Stimulated activated CD8-positive, alpha-beta memory T cell treated with anti-CD3 and anti-CD28 coated beads, Interleukin-4, amount 100 ng/mL, for 1 hour (primary cell): ENCODE measurements at places on chromosomes 1 and 21.

GRCh38 chr1:202046748-202047708 lies 36.6 kb downstream of the ELF3 start:
- DNase-seq, result no peak

GRCh38 chr1:24769656-24770651 lies 24.7 kb downstream of the CLIC4 start:
- DNase-seq, result no peak

DNA sequence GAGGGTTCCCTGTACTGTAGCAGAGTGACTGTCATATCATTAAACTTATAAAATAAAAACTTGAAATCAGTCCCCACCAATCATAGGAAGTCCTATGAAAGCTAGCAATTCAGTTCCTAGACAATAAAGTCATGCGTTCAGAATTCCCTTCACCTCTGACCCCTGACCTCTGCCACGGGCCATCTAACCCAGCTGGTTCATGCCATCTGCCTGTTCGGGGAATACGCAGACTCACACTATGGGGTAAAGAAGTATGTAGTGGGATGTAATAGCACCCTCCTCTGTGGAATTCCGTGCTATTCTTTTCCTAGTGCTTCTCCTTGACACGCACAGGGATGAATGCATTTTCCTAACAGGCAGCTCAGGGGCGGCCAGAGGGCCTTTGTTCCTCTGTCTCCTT lies 2.1 kb downstream of the GSTM4 start:
- no peak for DNase-seq

DNA sequence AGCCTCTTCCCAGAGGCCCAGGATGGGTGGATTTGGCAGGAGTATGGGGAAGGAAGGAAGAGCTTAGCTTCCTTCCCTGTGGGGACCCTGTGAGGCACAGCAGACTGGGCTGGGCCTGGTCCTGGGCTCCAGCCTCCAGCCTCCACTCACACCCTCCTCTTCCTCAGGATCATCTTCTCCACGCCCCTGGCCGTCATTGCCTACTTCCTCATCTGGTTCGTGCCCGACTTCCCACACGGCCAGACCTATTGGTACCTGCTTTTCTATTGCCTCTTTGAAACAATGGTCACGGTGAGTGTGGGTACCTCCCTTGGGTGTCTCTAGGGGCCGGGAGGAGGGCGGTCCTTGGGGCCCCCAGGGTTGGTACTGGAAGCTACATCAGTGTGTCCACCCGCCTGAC lies 10.1 kb downstream of the MFSD2A start:
- no peak for DNase-seq

DNA sequence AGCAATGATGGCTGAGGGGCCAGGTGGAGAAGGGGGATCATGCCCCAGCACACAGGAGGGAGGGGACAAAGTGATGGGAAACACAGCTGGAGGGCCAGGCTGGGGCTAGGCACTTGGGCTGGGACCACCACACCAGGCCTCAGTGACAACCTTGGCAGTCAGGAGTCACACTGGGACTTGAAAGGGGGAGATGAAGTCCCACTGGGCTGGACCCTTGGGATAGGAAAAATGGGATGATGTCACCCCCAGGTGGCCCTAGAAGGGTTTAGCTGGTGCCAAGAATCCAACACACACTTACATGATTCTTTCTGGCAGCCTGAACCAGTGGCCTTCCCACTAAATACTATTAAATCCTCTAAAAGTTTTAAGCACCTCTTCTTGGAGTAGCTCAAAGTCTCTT lies 17.1 kb downstream of the ZBTB17 start:
- no peak for DNase-seq

DNA sequence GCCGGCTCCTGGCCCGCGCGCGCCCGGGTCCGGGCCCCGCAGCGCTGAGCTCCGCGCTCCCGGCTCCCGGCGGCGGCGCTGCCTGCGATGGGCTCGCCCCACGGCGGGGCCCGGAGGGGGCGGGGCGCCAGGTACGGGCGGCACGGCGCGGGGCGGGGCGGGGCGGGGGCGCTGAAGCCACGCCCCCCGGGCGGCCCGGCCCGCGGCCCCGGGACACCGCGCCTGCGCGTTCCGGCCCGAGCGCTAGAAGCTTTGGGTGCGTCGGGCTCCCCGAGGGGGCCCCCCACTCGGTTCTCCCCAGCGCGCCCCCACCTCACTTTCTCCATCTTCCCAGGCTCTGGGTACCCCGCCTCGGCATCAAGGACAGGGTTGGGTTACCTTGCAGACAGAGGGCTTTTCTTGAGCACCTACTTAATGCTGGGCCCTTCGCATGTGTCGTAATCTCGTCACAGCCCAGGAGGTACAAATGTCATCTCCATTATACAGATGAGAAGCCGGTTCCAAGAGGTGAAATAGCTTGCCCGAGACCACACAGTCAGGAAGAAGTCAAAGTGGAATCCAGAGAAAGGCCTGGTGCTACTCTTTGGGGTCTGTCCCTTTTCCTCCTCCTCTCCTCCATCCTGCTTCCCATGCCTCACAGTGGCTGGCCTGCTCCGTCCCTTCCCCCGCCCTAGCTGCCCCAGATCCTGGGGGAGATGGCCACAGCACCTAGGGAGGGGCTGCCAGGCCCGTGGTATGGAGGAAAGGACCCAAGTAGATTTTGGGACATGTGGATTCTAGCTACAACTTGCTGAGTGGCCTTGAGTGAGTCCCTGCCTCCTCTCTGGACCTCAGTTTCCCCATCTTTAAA lies 46.5 kb downstream of the RAP1GAP start:
- DNase-seq, result no peak

GRCh38 chr1:212106286-212106792 lies 70.8 kb downstream of the DTL start:
- DNase-seq, result no peak

- no peak for DNase-seq
Observed at GRCh38 chr1:15068997-15069396, 84.5 kb upstream of the TMEM51 start.

DNA sequence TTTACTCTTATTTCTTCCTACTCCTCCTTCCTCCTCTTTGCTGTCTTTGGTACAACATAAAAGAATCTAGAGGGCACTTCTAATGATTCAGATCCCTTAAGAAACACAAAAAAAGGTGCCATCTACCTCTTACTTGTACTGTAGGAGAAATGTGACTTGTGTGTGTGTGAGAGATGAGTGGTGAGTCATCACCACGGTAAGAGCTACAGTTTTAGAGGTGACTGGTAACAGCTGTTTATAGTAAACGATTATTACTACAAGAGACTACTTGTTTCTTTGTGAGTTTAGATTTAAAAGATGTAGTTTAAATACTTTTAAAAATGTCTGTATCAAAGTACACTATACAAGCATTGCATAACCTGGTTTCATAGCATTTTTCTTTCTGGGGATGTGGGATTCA lies 40.4 kb downstream of the SLC35D1 start:
- no peak for DNase-seq

GRCh38 chr21:44907966-44908895 lies 12.5 kb downstream of the ITGB2 start:
- DNase-seq, result no peak

- no peak for DNase-seq
Observed at GRCh38 chr1:8202182-8202905, 115.6 kb upstream of the SLC45A1 start.

DNA sequence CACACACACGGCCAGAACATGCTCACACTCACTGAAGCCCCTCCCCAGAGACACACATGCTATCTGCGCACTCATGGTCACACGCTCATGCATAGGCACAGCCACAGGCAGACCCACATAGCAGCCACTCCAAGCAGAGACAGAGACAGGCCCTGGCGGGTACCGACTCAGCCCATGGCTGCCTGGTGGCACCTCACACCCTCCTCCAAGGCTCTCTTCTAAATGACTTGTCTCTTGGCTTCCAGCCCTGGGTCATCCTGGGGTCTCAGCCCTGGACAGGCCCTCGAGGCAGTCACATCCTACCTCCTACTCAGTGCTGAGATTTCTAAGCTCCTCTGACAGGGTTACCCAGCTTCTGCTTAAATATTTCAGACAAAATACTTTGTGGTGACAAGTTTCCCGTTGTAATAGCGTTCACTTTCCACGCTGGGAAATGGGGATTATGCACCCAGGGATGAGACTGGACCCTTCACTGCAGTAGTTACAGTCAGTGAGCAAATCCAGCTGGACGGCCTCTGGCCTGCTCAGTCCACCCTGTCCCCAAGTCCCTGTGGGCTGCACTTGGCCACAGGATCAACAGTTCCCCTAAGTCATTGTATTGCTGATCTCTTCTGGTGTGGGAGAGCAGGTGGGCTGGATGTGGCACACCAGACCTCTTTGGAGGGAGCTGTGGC lies 2.9 kb upstream of the NFASC start:
- DNase-seq, result no peak
